ENCODE measurements at places on chromosomes 2 and 18. TPM values are rescaled to one million over a fixed set of nuclear protein-coding genes. Genes with fewer than 3 reads are reported as not detected.
A peak's percentile ranks its signal among the peaks of the same experiment; 100 is the strongest.

Gene GBX2
- not detected for total RNA-seq

Gene C2orf15
- 1.5 TPM for total RNA-seq

Gene KCNS3
- 0.91 TPM for total RNA-seq

Gene ORC4
- total RNA-seq, result 37.0 TPM

Gene PAIP2B
- total RNA-seq, result 2.8 TPM

Gene ANO7
- 2.5 TPM for total RNA-seq

Gene SPAST
- total RNA-seq, result 25.3 TPM

DNA sequence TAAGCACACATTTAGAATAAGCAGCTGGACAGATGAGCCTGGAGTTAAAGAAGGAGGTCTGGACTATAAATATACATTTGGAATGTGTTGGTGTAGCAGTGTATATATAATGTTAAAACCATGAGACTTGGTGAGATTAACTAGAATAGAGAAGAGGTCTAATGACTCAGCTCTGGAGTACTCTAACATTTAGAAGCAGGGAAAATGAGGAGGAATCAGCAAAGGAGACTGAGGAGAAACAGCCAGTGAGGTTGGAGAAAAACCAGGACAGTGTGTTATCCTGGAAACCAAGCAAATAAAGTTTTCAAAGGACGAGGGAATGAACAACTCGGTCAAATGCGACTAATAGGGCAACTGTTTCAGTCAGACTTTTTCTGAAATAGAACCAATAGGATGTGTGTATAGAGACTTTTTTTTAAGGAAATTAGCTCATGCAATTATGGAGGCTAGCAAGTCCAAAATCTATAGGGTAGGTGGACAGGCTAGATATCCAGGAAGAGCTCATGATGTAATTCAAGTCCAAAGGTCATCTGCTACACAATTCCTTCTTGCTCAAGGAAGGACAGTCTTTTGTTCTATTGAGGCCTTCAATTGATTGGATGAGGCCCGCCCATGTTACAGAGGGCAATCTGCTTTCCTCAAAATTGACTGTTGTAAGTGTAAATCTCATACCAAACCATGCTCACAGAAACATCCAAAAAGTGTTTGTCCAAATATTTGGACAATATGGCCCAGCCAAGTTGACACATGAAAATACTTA lies 10.8 kb upstream of the SESTD1 start:
- DNase-seq, result no peak

DNA sequence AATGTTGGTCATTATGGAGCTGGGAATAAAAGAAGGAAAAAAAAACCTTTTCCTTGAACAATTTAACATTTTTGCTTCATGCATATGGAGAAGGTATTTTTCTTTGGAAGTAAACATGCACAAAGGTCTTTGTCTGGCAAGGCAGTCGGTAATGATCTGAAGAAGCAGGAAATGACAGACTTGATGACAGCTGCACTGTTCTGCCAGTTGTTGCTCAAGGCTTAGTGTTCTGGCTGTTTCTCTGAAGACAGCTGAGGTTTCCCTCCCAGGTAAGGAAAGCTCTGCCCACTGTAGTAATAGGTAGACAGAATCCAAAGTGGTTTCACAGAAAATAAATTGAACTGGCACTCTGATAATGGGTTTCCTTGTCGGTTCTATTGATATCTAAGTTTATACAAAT lies 308.4 kb upstream of the GCFC2 start:
- DNase-seq, result no peak

GRCh38 chr2:46569766-46570165 lies 90.4 kb downstream of the TMEM247 start:
- no peak for DNase-seq

- DNase-seq, result no peak
Measured at GRCh38 chr2:139365189-139365588, 585.0 kb upstream of the NXPH2 start.

GRCh38 chr2:107412209-107412904 lies 414.3 kb upstream of the RGPD4 start:
- DNase-seq, result no peak

DNA sequence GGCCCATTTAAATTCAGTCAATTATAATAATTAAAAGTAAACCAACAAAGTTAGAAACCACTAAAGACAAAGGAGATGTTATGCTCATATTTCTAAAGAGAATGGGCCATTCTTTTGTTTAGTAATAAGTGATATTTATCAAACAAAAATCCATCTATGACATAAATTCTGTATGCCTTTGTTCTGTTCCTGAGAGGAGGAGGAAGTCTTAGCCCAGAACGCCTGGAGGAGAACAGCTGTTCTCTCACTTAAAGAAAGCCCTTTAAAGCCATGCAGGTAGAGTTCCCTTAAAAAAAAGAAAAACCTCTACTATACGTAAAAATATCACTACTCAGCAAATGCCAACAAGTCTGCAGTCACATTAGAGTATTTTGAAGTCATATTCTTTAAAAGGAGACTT lies 15.5 kb downstream of the LAMA1 start:
- no peak for DNase-seq

DNA sequence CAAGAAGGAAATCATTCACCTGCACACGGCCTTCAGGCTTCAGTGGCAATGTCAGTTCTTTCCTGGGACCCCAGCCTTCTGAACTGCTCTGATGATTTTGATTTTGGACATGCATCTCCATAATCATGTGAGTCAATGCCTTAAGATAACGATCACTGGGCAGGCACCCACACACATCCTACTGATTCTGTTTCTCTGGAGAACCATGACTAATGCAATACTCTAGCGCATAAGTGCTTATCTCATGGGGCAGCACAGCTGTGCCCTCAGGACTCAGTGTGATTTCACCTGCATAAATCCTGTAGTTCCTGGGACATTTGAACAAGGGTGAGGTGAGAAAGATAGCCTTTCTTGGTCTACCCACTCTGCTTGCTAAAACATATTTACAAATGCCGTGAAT lies 144.6 kb downstream of the AKAIN1 start:
- DNase-seq, result no peak

DNA sequence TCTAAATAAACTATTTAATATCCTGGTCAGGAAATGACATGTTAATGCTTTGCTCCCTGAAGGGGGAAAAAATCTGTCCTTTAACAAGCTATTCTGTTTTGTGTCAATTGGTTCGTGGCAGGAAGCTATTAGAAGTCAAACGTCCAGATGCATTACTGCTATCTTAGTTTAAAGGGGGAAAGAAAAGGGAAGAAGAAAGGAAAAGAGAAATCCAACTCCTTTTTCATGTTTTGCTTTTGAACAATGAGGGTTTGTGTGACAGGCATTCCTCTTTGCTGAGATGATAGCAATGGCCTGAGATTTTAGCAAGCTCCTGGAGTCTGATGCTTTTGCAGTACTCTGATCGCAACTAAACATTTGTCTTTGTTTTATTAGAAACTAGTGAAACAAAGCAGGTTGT lies 24.6 kb downstream of the TRIB2 start:
- no peak for DNase-seq

DNA sequence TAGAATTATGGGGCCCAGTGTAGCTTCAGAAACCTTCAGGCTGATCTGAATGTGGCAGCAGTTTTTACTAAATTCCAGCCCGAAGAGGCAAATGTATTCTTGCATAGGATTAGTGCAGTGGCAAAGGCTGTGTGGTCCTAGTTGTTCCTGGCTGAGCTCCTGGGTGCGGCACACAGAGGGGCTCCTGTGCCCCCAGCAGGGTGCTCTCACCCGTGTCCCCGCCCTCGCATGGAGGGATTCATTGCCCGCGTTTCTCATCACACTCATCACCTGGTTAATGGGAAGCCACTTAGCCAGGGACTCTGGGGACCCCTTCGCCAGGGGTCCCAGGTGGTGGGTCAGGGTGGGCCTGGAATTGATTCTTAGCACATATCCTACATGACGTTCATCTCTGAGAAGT lies 3.9 kb downstream of the KCNG2 start:
- DNase-seq, result peak; percentile 55

DNA sequence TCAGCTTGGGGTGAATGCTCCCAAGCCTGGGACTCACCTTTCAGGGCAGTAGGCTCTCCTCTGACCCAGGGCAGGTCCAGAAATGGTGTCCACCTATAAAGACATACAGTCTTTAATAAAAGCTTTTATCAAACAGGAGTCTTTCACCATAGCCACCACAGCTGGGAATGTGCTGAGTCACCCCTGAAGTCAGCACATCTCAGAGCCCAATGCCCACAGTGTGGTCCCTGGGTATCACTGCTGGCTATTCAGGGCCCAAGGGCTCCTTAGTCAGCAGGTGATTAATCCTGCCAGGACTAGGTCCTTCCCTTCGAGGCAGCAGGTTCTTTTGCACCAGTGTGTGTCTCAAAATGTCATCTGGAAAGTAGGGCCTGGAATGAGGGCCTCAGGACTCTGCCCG lies 181.9 kb downstream of the MEMO1 start:
- DNase-seq, result no peak

GRCh38 chr2:217930761-217931563 lies 71.8 kb downstream of the TNS1 start:
- DNase-seq, result no peak

- no peak for DNase-seq
Measured at GRCh38 chr18:6254456-6254855, 160.3 kb downstream of the L3MBTL4 start.

DNA sequence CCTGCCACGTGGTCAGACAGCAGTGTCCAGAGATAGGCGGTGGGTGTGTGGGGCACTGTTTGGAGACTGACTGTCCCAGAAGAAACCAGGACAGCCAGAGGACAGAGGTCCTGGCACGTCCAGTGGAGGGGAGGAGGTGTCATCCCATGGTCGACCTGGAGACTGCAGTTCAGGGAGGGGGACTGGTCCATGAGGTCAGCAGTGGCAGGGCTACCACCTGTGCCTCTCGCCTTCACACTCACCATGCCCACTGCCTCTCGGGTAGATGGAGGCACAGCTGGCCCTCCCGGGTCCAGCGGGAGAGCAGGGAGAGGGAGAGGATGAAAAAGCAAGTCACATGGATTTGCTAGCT lies 53.9 kb downstream of the INHBB start:
- peak; percentile 61 for DNase-seq

GRCh38 chr2:104286841-104287240 lies 567.1 kb upstream of the POU3F3 start:
- no peak for DNase-seq

DNA sequence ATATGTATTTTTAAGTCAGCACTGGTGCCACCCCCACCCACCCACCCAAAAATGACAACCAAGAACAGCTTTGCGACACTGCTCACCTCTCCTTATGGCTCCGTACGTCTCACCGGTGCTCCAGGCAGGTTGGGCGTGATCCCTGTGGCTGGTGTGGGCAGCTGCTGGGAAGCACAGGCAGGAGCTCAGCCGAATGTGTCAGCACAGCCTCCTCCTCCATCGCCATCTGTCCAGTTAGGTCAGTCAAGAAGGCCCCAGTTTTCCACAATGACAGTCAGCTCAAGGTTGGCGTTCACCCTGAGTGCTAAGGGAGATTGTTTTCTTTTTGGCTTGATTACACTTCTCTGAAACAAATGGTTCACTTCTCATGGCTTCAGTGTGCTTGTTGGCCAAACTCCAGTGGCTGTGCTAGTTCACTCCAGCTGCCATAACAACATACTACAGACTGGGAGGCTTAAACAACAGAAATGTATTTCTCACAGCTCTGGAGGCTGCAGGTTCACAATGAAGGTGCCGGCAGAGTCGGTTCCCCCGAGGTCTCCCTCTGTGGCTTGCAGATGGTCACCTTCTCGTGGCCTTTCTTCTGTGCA lies 30.2 kb downstream of the AMER3 start:
- peak; percentile 42 for DNase-seq

- DNase-seq, result no peak
Measured at GRCh38 chr18:10488017-10488416, 33.6 kb downstream of the APCDD1 start.

DNA sequence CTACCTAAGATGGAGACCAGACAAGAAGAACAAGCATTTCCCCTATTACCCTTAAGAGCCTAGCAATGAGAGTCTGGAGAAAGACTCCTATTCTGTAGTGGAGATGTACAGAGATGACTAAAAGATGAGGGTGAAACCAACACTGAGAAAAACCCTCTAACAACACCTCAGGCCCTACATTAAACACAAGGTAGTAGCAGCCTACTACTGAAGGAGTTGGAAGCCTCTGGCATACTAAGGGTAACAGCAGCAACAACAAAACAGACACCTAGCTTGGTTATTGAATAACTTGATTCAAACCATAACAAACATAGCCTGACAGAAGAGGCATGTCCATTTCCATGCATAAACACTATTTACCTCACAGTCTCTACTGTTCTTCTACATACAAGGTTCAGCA lies 60.5 kb downstream of the UGP2 start:
- DNase-seq, result no peak

GRCh38 chr2:191544461-191545062 lies 133.4 kb upstream of the NABP1 start:
- no peak for DNase-seq

DNA sequence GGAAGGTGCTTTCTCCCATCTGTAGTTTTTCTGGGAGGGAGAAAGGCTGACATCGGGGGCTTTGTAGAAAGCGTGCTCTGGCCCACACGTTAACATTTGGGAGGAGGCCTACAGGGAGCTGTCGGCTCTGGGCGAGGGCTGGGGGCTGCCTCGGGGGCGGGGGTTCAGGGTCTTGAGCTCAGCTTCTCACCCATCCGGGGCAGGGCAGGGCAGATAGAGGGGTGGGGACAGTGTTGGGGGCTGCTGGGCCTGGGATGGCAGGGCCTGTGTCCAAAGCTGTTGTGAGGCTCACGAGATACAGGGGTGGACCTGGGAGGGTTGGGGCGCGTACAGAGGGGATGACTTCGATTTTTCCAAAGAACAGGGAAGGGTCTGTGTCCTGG lies 27.0 kb downstream of the NFATC1 start:
- DNase-seq, result peak; percentile 41

GRCh38 chr2:226420646-226421045 lies 379.0 kb downstream of the IRS1 start:
- DNase-seq, result no peak

GRCh38 chr2:36374585-36374984 lies 19.0 kb downstream of the CRIM1 start:
- no peak for DNase-seq

DNA sequence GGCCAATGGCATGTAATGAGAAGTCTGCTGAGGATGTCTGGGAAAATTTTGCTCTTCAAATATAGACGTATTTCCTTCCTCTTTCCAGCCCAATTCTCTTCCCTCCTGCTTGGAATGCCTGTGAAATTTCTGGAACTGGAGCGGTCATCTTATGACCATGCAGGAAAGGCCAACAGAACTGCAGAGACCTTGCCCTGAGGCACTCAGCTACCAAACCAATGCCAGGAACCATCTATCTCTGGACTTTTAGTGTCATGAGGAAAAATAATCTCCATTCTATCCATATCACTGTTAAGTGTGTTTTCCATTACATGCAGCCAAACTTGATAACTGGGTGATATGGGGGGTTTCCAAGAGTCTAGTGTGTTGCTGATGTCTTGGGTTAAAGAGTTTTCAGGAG lies 363.7 kb downstream of the SLC4A3 start:
- DNase-seq, result no peak

DNA sequence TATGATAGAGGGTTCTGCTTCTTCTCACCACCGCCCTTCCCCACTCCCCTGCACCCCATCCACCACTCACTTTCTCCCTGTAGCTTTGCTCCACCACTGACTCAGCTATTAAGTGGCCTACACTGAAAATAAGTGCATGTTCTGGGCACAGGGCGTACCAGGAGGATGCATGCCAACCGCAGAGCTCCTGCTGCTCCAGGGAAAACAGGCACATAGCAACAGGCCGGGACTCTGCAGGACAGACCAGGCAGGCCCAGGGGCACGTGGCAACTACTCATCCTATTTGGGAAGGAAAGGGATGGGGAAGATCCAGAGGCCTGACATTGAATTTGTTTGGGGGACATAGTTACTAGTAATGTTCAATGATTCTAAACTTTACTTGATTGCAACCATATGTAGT lies 28.4 kb downstream of the ARL4C start:
- no peak for DNase-seq

- DNase-seq, result no peak
Measured at GRCh38 chr2:145220496-145220895, 700.6 kb upstream of the ZEB2 start.
